ENCODE measurements at places on chromosomes 5 and 9.

DNA sequence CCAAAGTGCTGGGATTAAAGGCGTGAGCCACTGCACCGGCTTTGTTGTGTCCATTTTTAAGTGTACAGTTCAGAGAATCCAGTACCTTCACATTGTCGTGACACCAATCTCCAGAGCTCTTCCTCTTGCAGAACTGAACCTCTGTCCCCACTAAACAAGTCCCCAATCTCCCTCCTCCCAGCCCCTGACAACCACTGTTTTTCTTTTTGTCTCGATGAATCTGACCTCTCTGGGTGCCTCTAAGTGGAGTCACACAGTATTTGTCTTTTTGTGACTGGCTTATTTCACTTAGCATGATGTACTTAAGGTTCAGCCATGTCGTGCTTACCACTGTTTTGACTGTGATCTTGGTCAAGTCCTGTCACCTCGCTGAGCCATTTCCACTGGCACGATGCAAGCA, 1.6 kb downstream of the WDR38 start:
- no peak for DNase-seq

- DNase-seq, result no peak
Measured at GRCh38 chr5:58286741-58287140, 173.1 kb downstream of the PLK2 start.

- no peak for DNase-seq
Measured at GRCh38 chr5:137792303-137792702, 38.1 kb upstream of the HNRNPA0 start.

- DNase-seq, result peak; percentile 32
Measured at GRCh38 chr5:150624334-150625163, 15.9 kb upstream of the SYNPO start.

DNA sequence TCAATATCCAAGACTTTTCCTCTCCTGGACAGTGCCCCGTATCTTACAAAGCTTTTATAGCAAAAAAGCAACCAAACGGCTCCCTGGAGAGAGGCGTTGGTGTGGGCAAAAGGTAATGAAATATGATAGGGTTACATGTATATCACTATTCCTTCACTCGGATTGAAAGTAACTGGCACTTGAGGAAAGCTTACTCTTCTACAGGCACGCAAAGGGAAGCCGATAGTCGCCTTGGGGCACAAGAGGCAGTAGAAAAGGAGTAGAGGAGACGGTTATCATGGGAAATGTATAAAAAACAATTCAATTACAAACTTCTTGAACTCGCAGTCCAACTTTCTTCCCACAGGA, 1.1 kb downstream of the DIAPH1 start:
- DNase-seq, result no peak

- no peak for DNase-seq
Measured at GRCh38 chr9:14306672-14307660, 7.0 kb downstream of the NFIB start.

GRCh38 chr9:90631964-90632363, 10.7 kb downstream of the DIRAS2 start:
- no peak for DNase-seq

DNA sequence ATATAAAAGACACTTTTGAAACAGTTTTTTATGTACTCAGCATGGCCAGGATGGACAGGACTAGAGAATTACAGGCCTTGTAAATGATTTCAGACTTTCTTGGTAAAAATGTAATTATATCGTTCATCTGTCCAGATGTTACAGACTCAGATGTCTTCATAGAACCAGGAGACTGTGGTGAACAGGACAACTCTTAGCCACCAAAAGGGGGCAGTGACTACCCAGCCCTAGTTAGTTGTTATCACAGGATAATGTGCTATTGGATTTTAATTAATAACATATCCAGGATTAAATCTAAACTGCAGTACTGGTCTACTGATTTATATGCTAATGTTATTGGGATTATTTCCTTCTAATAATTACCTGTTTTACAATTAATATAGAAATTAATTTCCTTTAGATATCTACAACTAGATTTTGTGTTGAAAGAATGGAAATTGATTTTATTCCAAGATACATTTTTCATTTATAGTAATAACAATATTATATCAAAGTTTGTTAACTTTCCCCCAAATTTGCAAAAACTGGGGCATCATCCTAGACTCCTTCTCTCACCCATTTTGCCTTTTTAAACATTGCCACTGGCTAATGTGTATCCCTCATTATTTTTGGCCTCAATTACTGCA, 99.4 kb downstream of the MTREX start:
- DNase-seq, result no peak

DNA sequence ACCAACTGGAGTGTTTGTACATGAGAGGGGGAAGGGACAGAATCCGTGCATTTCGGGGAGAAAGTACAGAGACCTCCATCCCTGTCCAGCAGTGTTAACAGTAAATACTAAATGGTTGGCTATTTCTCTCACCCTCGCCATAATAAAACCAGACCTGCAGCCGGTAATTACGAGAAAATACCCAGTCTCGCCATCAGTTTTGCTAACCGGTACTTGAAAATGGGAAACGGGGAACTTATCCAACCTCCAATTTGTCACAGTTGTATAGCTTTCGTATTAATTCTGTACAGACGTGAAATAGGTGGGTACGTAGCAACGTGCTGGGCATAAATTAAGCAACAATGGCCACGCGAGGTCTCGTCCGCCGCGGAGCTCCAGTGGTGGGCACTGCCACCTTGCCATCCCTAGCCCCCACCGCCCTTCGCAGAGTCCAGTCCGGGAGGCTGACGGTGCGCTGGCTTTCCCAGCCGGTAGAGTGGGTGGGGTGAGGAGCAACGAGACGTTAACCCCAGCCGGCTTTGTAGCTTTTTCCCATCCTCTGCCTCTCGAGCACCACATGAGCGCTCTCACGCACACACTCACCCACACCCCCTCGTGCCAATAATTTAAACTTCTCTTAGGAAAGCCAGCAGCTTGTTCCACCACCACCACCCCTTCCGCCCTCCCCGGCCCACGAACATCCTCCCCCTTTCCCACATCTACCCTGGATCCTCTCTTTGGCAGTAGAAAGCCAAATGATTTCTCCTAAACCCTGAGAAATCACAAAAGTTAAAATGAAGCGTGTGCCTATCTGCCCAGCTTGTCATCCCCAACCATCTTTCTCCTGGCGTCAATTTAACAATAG, 1.8 kb downstream of the ELAVL2 start:
- no peak for DNase-seq

DNA sequence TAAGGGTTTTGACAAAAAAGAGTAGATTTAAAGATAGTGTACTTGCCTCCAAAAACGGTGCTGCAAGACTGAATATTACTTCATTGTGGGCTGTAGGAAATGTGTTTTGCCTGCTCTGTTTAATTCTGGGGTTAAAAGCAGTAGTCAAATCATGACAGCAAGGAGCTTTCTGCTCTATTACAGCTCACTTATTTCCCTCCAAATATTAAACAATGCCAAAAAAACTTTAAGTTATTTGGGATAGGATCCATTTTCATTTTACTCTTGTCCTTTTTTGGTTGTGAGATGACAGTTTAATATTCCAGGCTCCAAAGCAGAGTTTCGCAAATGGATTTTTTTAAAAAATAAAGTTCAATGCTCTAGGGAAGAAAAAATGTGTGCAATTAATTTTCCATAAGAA, 340.4 kb upstream of the RGMB start:
- DNase-seq, result no peak

DNA sequence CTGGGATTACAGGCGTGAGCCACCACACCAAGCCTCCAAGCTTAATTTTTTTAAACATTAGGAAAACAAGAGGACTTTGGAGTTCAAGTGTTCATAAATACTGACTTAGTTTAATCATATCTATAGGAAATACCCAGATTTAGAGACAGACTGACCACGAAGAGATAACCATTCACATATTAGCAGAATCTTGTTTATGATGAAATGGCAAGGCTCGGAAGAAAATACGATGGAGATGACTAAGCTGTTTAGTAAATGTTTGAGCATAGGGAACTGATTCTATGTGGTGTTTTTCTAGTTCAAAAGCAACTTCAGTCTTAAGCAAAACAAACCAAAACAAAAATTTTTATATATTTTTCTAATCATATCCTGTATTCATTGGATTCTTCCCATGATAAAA, 13.5 kb upstream of the TUSC1 start:
- no peak for DNase-seq

GRCh38 chr5:44236040-44236439, 153.2 kb downstream of the FGF10 start:
- no peak for DNase-seq

DNA sequence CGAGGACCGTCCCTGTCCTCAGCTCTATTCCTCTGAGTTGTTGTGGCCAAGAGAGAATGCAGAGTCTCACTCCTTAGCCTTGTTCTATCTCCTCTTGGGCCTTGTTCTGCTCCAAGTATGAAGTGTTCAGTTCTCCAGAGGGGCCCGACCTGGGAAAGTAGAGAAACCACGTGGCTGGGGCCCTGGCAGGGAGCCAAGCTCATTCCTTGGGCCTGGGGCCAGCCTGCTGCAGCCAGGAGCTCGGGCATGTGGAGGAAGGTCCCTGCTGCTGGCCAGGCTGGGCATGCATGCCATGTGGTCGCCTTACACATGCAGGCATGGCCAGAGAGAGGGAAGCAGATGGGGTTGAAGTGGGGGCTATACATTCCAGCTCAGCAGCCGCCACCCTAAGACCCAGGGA, 60.7 kb downstream of the COL27A1 start:
- DNase-seq, result peak; percentile 14

DNA sequence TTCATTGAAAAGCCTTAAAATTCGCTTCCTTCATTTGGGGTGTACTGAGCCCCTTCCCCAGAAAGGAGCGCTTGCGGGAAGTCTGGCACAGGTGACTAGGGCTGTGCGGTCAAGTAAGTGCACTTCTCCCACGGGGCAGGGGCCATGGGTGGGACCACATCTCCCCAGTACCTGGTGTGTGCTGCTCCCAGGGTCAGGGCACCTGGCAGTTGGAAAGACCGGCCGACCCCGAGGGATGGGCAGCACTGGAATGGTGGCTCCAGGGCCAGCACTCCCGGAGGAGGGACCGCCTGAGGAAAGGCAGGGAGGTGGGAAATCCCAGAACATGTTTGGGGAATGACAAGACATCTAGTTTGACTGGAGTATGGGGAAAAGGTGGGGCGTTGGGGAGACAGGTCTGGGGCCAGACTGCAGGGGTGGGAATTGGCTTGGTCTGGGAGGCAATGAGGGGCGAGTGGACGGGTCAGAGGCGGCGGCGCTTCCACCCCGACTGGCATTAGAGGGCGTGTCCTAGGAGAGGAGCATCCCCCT, 727 bp upstream of the GLIPR2 start:
- no peak for DNase-seq

GRCh38 chr9:90909747-90910283, 108.2 kb downstream of the SYK start:
- no peak for DNase-seq

DNA sequence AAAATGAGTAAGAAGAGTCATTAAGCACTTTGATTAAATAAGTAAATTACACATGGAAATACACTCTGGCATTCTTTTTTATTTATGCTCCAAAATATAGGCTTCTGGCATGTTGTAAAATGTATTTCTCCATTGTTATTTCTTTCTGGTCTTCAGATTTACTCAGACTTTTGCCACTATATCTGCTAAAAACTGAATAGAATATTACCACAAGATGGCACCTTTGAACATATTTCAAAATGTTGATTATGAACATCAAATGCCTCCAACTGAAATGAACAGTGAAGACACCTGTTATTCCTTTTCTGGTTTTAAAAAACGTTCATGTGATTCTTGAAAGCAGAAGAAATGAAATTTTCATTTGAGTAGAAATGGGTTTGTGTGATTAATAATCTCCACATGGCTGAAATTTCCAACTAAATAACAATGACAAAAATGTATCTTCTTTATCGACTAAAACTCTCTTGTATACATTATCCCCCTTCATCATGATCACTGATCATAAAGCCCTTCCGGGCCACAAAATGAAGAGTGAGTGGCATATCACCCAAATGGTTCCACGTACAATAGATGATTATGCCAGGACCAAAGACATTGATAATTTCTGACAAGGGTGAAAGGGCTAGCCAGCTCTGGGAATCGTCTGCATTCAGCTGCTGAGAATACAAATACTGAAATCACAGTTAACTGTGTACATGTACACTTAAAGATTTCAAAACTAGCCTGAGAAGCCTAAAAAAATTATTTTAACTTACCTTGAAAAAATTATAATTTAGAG, 23.8 kb downstream of the TYRP1 start:
- no peak for DNase-seq

- DNase-seq, result no peak
Measured at GRCh38 chr5:180627386-180628120, 21.8 kb downstream of the FLT4 start.

DNA sequence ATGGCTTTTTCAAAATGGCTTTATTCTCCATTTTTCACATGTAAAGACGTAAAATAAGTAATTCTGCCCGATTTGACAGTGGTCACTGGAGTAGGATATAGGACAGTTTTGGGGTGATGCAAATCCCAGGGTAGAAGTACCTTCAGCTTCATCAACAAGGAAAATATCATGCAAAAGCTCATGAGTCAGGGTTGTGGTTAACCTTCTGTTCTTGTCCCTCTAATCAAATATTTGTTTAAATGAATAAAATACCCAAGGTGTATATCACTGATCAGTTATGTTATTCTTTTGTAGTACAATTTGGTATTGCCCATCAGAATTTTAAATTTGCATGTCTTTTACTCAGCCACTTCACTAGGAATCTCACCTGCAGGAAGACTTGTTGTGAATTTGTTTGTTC, 40.0 kb downstream of the FBXL7 start:
- no peak for DNase-seq

DNA sequence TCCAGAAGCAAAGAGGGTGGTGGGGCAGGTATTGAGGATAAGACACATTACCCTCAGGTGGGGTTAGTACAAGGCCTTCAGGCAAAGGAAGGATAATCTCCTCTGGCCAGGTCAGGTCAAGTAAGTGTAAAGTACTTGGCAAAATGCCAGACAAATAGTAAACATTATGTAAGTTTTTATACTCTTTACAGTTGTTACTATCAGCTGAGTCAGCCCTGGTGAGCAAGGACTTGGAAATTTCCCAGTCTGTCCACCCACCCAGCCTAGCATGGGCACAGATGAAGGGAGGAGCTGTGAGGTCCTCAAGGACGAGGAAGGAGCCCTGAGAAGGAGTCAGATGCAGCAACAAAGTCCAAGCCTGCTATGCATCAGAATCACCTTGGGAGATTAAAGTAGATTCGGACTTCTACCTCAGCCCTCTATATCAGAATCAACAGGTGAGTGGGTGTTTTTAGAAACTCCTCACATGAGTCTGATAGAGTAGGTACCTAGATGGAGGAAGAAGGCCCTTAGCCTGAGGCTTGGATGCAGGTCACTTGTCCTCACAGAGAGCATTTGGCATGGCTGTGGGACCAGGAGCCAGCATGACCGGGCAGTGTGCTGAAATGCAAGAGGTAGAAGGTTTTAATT, 50.2 kb upstream of the BARX1 start:
- DNase-seq, result no peak

GRCh38 chr9:122065923-122066629, 27.0 kb downstream of the TTLL11 start:
- no peak for DNase-seq

DNA sequence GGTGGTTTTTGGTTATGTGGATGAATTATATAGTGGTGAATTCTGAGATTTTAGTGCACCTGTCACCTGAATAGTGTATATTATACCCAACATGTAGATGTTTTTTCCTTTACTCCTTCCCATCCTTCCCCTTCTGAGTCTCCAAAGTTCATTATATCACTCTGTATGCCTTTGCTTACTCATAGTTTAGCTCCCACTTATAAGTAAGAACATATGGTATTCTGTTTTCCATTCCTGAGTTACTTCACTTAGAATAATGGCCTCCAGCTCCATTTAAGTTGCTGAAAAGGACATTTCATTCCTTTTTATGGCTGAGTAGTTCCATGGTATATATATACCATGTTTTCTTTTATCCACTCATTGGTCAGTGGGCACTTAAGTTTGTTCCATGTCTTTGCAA, 161.6 kb upstream of the CD180 start:
- DNase-seq, result no peak

GRCh38 chr9:134653259-134654009, 11.8 kb downstream of the COL5A1 start:
- no peak for DNase-seq
